Stimulated activated CD8-positive, alpha-beta memory T cell treated with anti-CD3 and anti-CD28 coated beads, Interleukin-15, amount 100 ng/mL, for 1 hour (primary cell): ENCODE measurements at places on chromosomes 3 and 15.

DNA sequence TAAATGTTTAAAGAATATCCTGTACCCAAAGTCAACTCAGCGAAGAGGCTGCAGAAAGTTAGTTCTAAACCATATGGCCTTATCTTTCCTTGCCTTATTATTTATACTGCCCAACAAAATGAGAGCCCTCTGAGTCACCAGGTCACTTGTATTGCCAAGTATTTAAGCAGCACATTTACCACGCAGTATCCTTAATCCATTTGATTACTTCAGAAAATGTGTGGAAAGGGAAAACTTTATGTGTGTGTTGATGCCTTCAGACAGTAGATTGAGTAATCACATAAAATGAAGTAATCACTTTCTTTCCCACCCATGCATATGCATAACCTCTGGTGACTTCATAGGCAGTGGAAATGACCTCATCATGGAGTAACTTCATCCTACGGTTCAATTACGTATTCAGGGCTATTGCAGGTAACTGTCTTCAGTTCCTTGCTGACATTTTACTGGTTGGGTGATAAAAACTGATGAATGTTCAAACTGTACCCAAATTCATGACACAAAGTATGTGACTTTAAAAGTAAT is 7.5 kb upstream of the CADPS start:
- DNase-seq, result no peak

DNA sequence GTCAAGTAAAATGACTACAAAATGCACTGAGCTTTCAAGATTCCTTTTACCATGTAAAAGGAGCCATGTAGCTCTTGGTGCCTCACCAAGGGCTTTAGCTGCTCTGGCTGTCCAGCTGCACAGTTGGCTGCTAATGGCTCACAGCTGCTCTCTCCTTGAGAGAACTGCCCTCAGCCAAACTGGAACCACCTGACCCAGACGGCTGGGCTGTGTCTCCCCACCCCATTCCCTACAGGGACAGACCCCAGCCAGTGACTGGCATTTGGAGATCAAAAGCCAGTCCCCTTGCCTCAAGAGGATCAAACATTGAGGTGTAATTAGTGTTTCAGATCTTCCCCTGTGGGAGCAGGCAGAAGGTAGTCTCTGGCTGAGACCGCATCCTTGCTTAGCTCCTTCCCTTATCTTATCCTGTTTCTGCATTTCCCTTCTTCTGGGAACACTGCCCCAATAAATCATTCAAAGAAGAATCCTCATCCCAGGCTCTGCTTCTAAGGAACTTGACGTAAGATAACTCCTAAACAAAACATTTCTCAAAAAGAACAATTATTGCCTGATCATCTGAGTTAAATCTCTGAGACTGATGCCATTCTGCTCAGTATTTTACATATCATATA is 28.6 kb upstream of the UBE2E2 start:
- DNase-seq, result no peak

- no peak for DNase-seq
Measured at GRCh38 chr15:65344214-65344913, 33.4 kb downstream of the IGDCC3 start.

DNA sequence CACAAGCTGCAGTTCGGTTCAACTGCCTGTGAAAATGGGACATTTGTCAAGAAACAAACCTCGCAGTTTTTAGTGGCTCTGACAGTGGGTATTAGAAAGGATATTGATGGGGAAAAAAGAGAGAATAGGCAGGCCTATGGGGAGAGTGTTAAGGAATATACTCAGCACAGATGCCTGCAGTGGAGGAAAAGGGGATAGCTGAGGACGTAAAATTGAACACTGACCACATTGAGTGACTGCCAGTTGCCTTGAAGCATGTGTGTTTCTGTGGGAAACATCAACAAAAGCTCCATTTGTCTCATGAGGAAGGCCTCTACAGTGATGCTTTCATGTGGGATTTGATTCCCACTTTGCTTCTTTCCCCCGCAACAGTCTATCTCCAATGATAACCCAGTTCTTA is 1042.1 kb downstream of the TUSC7 start:
- no peak for DNase-seq

- no peak for DNase-seq
Measured at GRCh38 chr3:121552379-121552778, 6.6 kb upstream of the POLQ start.

GRCh38 chr3:81872566-81872965 is 111.1 kb upstream of the GBE1 start:
- no peak for DNase-seq

- DNase-seq, result no peak
Measured at GRCh38 chr3:141389703-141390102, 21.4 kb downstream of the ZBTB38 start.

DNA sequence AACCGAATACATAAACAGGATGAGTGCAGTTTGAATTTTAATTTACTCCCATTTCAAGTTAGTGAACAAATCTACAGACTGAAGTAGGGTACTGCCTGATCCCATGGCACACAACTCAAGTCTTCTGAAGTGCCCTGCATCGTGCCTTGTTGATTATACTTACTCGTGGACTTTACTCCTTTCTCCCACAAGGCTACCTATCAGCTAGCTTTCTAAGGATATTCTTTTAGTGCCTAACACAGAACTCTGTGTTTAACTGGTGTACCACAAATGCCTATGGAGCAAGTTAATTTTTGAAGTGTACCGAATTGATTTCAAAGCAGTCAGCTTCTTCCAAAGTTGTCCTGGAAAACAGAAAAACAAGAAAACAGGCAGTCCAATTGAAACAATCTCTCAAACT is 119.8 kb downstream of the TNIK start:
- no peak for DNase-seq

GRCh38 chr3:176906046-176906905 is 291.0 kb downstream of the TBL1XR1 start:
- DNase-seq, result no peak

- DNase-seq, result no peak
Measured at GRCh38 chr3:170044271-170044670, 6.5 kb downstream of the GPR160 start.

- DNase-seq, result no peak
Measured at GRCh38 chr3:161987933-161988332, 491.3 kb downstream of the OTOL1 start.

- DNase-seq, result no peak
Measured at GRCh38 chr3:100613721-100614390, 4.5 kb downstream of the ADGRG7 start.

GRCh38 chr3:4043867-4044575 is 244.8 kb downstream of the LRRN1 start:
- no peak for DNase-seq

GRCh38 chr3:46477756-46478155 is 13.1 kb upstream of the LTF start:
- no peak for DNase-seq

GRCh38 chr15:81723701-81724100 is 322.1 kb downstream of the MEX3B start:
- no peak for DNase-seq

DNA sequence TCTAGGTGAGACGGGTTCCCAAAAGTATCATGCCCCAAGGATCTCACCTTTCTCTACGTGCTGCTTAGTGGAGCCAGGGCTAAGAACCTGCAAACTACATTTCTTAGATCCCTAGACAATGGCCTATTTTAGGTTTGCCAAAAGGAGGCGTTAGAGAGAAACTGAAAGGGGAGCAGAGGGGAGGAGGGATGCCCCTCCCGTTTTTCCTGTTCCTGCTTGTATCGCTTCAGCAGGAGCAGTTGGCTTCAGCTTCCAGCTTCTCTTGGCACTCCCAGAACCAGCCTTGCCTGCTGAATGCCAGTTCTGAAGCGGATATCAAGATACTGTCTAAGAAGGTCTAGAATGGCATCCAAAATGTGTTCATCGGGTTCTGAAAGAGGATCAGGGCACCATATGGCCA is 58.4 kb upstream of the ABHD17C start:
- no peak for DNase-seq

DNA sequence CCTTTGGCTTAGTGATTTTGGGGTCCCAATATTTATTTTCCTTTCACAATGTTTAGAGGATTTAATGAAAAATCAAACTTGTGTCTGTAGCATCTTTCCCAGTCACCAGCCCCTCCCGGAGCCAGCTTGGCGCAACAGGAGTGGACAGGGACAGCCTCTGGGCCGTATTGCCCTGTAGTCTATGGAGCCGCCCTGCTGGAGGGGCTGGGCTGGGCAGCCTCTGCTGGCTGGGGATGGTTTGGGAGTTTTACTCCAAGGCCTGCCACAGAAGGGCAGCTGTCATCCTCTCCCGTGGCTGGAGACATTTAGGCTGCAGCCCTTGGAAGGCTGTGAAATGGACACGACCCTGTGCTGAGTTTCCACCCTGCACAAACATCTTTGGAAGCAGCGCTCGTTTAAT is 89.4 kb upstream of the RGMA start:
- DNase-seq, result no peak

GRCh38 chr3:120129718-120130513 is 35.7 kb upstream of the GSK3B start:
- no peak for DNase-seq

DNA sequence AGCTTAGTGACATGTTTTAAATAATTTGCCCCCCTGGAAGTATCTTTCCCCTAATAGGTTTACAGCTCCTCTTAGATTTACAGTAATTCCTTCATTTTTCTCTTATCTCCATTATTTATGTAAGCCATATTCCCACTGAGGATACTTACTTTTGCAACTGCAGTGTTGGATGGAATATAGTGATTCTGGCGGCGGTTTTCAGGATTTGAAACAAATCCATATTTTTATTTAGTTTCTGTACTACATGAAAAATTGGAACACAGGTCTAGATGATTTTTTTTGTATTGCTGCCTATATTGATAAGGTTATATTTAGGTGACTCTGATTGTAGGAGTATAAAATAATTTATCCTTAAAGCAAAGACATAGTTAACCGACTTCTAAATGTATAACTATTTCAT is 391.6 kb upstream of the SUCLG2 start:
- DNase-seq, result no peak
